ENCODE measurements at places on chromosomes 6 and 20. TPM values are rescaled to one million over a fixed set of nuclear protein-coding genes. Genes with fewer than 3 reads are reported as not detected.
A peak's percentile ranks its signal among the peaks of the same experiment; 100 is the strongest.

DNA sequence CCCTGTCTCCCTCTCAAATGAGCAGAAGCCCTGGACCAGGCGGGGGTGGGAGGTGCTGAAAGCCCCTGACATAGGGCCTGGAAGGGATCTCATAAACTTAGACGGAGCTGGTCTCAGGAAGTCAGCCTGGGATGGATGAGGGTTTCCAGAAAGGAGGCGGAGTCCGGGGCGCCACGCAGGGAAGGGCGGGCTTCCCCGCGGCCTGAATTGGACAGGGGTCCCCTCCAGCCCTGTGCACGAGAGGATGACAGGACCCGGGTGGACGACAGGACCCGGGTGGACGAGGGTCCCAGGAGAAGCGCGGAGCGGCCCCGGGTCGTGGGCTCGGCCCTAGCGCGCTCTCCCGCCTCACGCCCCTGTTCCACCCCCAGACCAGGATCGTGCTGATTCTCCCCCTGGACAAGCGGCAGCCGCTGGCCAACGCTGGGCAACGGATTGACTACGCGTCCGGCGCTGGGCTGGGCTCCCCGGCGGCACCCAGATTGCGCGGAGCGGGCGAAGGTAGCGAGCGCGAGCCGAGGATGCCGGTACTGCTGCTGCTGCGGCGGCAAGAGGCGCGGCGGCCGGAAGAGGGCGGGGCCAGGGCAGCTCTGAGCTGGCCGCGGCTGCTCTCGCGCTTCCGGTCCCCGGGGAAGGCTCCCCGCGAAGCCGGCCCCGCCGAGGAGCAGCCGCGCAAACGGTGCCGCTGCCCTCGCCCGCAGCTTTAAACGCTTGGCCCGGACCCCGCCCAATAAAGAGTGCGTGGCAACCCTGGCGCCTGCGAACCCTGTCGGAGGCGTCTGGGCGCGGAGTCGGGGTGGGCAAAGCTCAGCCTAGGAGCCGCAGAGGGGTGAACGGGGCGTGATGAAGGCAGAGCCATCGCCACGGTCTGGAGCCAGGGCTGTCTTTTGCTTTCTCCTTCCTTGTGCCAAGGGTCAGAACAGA lies 1.3 kb downstream of the C20orf144 start:
- H3K4me1 ChIP-seq = peaks cover 5% of the 10 kb centered on the region
- H3K27ac ChIP-seq = peak overlapping the region; percentile 89
- peak overlapping the region; percentile 66 for H3K4me3 ChIP-seq
- H3K36me3 ChIP-seq = no peaks in the 10 kb centered on the region
- peak; percentile 69 for DNase-seq
- H3K27me3 ChIP-seq = no peaks in the 10 kb centered on the region

The MOXD1 gene
- 1.8 TPM for total RNA-seq

DNA sequence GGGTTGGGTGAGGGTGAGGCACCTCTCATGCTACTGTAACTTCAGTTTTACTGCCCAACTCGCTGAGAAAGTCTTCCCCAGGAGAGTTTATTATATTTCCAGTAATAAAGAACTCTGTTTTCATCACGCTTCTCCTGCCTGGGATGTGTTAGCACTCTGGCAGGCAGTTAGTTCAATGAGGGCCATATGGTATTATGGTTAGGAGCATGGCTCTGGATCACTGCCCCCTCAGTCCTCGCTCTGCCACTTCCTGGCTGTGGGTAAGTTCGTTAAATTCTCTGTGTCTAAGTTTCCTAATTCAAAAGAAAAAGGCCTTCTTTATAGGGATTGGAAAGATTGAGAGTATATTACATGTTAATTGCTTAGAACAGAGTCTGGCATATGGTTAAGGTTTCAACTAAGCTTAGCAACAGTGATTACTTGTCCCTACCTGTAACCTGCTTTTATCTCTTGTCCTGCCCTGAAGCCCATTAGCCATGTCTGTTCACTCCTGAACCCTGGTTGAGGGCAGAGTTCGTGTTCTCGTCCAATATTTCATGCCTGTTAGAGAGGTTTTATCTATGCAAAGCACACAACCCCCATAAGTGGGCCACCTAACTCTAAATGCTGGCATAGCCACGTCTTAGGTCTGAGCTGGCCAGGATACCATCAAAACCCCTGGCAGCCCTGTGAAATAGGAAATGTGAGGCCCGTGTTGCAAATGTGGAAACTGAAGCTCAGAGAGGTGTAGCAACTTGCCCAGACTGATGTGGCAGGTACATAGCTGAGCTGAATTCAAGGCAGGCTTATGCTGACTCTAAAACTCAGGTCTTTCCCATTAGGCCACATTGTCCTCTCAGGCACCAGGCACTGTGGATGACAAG lies 342.5 kb upstream of the JARID2 start:
- H3K4me3 ChIP-seq = no peak overlapping the region
- H3K27me3 ChIP-seq = no peaks in the 10 kb centered on the region
- H3K4me1 ChIP-seq = no peaks in the 10 kb centered on the region
- H3K27ac ChIP-seq = no peak overlapping the region

The SIRPA gene
- total RNA-seq = 42.3 TPM

DNA sequence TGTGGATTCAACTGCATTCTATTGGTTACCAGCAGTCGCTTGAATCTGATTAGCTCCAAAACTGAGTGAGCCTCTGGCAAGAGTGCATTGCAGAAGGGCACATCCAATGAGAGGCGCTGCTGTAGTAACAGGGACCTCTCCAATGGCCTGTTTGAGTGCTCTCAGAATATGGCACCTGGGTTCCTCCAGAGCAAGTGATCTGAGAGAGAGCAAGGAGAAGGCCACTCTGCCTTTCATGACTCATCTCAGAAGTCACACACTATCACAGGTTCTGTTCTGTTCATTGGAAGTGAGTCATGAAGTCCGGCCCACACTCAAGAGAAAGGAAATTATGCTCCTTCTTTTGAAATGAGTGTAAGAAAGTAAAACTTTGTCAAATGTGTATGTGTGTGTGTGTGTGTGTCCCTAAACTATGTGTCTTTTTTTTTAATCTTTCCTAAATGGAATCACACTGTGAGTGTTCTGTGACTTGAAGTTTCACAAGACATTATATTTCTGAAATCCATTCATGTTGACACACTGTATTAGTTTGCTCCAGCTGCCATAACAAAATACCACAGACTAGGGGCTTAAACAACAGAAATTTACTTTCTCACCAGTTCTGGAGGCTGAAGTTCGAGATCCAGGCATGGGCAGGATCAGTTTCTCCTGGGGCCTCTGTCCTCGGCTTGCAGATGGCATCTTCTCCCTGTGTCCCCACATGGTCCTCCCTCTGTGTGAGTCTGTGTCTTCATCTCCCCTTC lies 138.3 kb upstream of the CDYL start:
- no peak overlapping the region for H3K27ac ChIP-seq
- H3K27me3 ChIP-seq = no peaks in the 10 kb centered on the region
- no peaks in the 10 kb centered on the region for H3K4me1 ChIP-seq
- DNase-seq = no peak

DNA sequence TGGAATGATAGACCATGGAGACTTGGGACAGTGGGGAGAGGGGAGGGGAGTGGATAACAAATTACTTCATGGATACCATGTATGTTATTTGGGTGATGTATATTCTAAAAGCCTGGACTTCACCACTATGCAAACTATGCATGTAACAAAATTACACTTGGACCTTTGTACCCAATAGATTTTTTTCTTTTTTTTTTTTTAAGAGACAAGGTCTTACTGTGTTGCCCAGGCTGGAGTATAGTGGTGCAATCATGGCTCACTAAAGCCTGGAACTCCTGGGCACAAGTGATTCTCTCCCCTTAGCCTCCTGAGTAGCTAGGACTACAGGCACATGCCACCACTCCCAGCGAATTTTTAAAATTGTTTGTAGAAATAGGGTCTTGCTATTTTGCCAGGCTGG lies 45.3 kb downstream of the RIPOR2 start:
- H3K36me3 ChIP-seq = no peaks in the 10 kb centered on the region
- no peaks in the 10 kb centered on the region for H3K4me1 ChIP-seq
- H3K4me3 ChIP-seq = no peak overlapping the region
- DNase-seq = no peak
- no peak overlapping the region for H3K27ac ChIP-seq
- no peaks in the 10 kb centered on the region for H3K27me3 ChIP-seq

The ENPP3 gene
- total RNA-seq = 1.8 TPM

The PACSIN1 gene
- not detected for total RNA-seq

Data from breast epithelium (tissue), 4 donors.